Epithelial cell of prostate (primary cell): ENCODE measurements at places on chromosomes 6 and 20.
A peak's percentile ranks its signal among the peaks of the same experiment; 100 is the strongest.

- DNase-seq: no peak
These were observed 309.9 kb upstream of the NOX3 start for GRCh38 chr6:155765275-155766194.

- DNase-seq: no peak
These were observed 99.8 kb downstream of the OPRM1 start for GRCh38 chr6:154138793-154139192.

DNA sequence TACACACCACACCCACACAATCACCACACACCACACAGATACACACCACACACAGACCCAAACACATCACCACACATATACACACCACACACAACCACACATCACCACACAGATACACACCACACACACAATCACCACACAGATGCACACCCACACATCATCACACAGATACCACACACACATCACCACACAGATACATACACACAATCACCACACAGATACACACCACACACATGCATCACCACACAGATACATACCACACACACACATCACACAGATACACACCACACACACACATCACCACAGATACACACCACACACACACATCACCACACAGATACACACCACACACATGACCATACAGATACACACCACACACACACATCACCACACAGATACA, 73.2 kb downstream of the GRM4 start:
- DNase-seq: no peak

GRCh38 chr6:18115356-18115755, 7.1 kb downstream of the NHLRC1 start:
- DNase-seq: no peak

DNA sequence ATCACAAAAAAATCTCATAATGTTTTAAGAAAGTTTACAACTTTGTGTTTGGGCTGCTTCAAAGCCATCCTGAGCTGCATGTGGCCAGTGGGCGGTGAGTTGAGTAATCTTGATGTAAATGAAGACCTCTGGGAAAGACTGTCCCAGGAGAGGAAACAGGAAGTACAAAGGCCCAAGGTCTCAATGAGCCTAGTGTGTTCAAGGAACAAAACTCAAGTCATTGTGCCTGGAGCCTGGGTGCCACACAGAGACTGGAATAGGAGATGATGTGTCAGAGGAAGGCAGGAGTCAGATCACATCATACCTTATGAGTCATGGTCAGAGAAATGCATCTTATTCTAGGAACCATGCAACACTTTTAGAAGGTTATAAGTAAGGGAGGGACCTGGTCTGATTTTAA, 51.5 kb downstream of the COL19A1 start:
- DNase-seq: peak; percentile 83

- no peak for DNase-seq
These were observed 316.6 kb downstream of the THBS2 start for GRCh38 chr6:168937054-168937453.

DNA sequence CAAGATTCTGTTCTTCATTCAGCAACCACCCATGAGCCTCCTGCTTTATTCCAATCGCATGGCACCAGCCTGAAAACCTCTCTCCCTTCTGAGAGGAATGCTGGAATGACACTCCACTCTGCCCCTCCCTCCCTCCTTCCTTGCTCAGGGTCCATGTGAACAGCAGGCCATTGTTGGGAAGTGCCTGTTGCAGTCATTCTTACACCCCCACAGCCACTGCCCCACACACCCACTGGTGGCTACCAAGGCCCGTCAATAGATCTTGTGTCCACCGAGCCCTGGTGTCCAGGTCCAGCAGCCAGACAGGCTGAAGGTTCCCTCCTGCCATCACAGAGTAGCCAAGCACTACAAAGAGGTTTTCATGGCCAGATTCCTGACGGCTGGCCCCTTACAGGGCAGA, 6.5 kb downstream of the PDRG1 start:
- DNase-seq: no peak

- DNase-seq: no peak
These were observed 169.1 kb upstream of the FUT9 start for GRCh38 chr6:95846652-95847051.

DNA sequence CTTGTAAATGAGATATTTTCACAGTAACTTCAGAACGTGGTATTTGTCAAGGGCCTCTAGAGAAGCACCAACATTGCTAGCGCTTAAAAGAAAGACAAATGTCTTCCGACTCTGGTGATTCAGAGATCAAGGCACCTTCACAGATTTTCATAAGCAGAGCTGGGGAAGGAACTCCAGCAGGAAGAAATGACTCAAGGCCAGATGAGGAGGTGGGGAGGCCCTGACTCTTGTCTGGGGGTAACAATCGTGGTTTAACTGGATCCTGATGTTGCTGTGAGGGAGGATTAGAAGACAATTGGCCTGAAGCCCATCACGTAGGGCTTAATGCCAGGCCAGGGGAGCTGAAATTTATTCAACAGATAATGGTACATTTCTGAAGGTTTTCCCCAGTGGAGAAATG, 122.9 kb upstream of the QKI start:
- no peak for DNase-seq

DNA sequence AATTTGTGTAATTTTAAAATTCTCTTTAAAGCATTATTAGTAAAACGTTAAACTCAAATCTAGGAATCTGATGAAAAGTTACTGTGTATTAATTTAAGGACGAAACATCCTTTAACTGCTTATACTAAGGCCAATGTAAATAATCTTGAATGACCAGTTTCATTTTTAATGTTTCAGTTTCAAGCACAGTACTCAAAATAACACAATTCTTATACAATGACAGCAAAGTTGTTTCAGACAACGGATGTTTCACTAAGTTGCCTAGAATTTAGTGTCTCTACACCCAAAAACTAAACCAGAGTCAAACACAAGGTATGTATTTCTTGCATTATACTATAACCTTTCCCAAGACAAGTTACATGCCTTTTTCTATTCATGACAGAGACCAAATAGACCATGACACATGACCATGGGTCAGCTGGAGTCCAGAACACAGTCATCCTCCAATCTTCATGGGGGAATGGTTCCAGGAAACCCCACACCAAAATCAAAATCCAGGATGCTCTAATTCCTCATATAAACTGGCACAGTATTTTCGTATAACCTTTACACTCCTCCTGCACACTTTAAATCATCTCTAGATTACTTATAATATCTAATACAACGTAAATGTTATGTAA, 7.7 kb downstream of the PHIP start:
- DNase-seq: no peak

DNA sequence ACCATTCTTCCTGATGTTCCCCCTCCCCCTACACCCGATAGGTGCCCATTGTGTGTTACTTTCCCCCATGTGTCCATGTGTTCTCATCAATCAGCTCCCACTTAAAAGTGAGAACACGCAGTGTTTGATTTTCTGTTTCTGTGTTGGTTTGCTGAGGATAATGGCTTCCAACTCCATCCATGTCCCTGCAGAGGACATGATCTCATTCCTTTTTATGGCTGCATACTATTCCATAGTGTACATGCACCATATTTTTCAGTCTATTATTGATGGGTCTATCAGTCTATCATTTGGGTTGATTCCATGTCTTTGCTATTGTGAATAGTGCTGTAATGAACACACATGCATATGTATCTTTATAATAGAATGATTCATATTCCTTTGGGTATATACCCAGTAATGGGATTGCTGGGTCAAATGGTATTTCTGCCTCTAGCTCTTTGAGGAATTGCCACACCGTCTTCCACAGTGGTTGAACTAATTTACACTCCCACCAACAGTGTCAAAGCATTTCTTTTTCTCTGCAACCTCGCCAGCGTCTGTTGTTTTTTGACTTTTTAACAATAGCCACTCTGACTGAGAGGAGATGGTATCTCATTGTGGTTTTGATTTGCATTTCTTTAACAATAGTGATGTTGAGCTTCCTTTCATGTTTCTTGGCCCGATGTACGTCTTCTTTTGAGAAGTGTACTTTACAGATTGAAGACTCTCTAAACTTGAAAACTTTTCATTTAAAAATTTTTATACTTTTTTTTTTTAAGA, 41.0 kb upstream of the GCNT2 start:
- no peak for DNase-seq

- no peak for DNase-seq
These were observed 50.7 kb downstream of the PPARD start for GRCh38 chr6:35392773-35393672.

DNA sequence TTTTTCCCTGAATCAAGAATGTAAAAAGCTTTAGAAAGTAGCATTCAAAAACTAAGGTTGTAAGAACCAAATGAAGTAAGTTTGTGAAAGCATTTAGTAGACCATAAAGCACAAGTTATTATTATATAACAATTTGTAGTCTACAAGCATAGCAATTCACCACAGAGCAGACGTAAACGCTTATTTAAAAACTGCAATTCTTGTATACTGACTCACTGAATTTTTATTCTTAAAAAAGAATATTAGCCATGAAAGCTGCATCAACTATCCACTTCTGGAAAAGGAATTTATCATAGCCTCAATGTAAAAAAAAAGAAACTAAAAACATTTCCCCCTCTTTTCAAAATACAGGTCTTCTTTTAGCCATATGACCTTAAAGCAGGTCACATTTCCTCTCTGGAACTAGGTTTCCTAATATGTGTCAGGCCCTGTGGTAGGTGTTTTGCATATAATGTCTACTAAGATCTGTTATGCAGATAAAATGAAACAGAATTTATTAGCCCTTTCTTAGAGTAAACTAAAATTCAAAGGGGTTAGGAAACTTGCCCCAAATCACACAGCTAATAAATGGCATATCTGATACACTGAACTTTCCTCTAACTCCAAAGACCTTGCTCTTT, 2.1 kb downstream of the MAP3K7 start:
- DNase-seq: no peak

DNA sequence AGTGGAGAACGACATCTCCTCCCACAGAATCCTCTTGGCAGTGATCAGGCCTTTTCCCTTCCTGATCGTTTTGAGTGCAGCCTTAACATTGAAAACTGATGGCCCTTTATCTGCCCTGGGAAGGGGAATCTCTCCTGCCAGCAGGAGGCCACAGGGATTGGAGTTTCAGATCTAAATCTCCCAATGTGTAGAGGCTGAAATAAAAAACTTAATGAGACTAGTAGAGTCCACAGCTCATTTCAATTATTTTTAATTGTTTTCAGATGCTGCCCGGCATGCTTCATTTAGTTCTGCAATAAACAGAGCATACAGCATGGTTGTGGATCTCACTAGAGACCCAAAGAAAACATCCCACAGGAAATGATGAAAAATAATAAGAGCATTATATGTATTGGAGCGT, 662.2 kb upstream of the HS3ST5 start:
- no peak for DNase-seq

DNA sequence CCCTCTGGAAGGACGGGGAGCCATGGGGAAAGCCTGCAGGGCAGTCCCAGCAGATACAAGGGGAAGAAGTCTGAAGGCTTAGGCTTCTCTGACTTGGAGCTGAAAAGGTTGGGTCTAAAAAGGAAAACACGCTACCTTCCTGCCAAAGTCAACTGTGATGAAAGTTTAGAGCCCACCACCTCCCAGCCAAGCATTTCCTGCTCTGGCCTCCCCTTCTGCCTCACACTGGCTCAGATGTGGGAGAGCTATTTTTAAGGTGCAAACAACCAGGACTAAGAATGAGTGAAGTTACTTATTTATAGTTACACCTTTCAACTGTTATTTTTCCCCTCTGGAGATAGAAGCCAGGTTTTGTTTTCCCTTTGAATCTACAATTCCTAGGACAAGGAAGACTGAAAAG, 21.2 kb downstream of the NEDD9 start:
- DNase-seq: no peak

DNA sequence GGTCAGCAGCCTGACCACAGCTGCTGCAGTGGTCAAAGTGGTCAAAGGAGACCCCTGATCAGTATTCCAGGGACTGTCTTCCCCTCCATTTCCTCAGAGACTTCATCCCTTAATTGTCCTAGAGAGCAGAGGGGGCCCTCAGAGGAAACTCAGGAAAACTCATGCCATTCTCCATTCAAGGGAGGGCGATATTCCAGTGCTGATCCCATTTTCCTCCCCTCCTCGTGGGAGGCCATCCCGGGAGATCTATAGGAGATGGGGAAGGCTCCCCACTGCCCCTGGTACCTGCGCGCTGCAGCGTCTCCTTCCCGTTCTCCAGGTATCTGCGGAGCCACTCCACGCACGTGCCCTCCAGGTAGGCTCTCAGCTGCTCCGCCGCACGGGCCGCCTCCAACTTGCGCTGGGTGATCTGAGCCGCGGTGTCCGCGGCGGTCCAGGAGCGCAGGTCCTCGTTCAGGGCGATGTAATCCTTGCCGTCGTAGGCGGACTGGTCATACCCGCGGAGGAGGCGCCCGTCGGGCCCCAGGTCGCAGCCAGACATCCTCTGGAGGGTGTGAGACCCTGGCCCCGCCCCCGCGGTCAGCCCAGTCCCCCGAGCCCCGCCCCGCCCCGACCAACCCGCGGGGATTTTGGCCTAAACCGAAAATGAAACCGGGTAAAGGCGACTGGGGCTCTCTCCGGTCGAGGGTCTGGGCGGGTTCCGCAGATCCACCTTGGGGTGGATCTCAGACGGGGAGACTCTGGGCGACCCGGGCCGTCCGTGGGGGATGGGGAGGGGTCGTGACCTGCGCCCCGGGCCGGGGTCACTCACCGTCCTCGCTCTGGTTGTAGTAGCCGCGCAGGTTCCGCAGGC, 878 bp downstream of the HLA-C start:
- DNase-seq: no peak

DNA sequence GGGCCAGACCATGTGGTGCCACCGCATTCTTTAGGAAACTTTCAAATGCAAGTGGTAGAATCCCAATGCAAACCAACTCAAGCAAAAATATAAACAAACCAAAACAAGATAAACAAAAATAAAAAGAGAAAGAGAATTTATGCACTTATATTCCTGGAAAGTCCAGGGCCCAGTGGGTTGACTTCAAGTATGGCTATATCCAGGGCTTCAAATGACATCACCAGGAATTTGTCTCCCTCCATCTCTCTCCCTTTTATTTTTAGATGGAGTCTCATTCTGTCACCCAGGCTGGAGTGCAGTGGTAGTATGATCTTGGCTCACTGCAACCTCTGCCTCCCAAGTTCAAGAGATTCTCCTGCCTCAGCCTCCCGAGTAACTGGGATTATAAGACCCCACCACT, 56.1 kb upstream of the PNRC1 start:
- DNase-seq: no peak

- peak; percentile 54 for DNase-seq
These were observed at the start of gene RPS10 for GRCh38 chr6:34425498-34426410. RPS10 (minus strand) TSS chr6:34426069; CDS start chr6:34425221, 848 bp downstream.
